Natural killer cell (primary cell): ENCODE measurements at places on chromosomes 6 and 20. TPM values are rescaled to one million over a fixed set of nuclear protein-coding genes. Genes with fewer than 3 reads are reported as not detected.
A peak's percentile ranks its signal among the peaks of the same experiment; 100 is the strongest.

DNA sequence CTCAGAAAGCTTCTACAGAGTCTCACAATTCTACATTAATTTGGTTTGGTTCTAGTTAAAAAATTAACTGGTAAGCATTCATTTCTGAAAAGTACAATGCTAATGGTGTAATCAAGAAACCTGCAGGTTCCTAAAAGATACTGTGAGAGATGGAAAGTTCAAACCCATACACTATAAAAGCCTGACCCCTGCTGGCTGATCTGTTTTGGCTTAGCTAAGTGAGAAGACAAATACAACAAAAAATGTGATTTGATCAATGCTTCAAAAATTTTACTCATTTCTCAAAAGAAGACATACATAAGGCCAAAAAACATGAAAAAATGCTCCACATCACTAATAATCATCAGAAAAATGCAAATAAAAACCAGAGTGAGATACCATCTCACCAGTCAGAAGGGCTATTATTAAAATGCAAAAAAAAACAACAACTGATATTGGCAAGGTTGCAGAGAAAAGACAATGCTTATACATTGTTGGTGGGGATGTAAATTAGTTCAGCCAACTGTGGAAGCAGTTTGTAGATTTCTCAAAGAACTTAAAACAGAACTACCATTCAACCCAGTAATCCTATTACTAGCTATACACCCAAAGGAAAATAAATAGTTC is 102.8 kb downstream of the MOXD1 start:
- no peaks in the 10 kb centered on the region for H3K36me3 ChIP-seq
- no peaks in the 10 kb centered on the region for H3K27me3 ChIP-seq
- H3K4me3 ChIP-seq = no peak overlapping the region
- H3K27ac ChIP-seq = no peak overlapping the region
- DNase-seq = peak; percentile 52

- DNase-seq = no peak
- no peaks in the 10 kb centered on the region for H3K27me3 ChIP-seq
- no peak overlapping the region for H3K4me3 ChIP-seq
- H3K27ac ChIP-seq = no peak overlapping the region
- no peaks in the 10 kb centered on the region for H3K4me1 ChIP-seq
Observed at GRCh38 chr20:54037525-54037924, 32.9 kb downstream of the BCAS1 start.

DNA sequence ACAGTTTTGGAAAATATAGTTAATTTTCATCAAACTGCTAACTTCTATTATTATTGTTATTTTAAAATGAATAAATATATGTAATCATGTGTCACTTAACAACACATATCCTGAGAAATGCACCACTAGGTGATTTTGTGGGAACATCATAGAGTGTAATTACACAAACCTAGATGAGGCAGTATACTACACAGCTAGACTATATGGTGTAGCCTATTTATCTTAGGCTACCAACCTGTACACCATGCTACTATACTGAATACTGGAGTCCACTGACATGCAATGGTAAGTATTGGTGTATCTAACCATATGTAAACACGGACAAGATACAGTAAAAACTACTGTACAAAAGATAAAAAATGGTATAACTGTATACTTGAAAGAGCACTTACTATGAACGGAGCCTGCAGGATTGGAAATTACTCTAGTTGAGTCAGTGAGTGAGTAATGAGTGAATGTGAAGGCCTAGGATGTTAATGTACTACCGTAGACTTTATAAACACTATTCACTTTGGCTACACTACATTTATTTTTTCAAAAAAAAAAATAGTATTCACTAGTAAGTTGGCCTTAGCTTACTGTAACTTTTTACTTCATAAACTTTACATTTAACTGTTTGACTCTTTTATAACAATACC is 72.4 kb downstream of the ASCC3 start:
- peaks cover 2% of the 10 kb centered on the region for H3K36me3 ChIP-seq
- no peak overlapping the region for H3K4me3 ChIP-seq
- no peak overlapping the region for H3K27ac ChIP-seq
- H3K27me3 ChIP-seq = no peaks in the 10 kb centered on the region
- no peaks in the 10 kb centered on the region for H3K4me1 ChIP-seq

- H3K4me3 ChIP-seq = peak overlapping the region; percentile 100
- H3K27me3 ChIP-seq = no peaks in the 10 kb centered on the region
- no peak for DNase-seq
- H3K36me3 ChIP-seq = no peaks in the 10 kb centered on the region
Observed at GRCh38 chr20:3846378-3846739, 275 bp upstream of the MAVS start.

- H3K36me3 ChIP-seq = no peaks in the 10 kb centered on the region
- no peak overlapping the region for H3K4me3 ChIP-seq
- DNase-seq = no peak
- H3K4me1 ChIP-seq = no peaks in the 10 kb centered on the region
- no peak overlapping the region for H3K27ac ChIP-seq
Observed at GRCh38 chr6:44341095-44341890, 1.2 kb upstream of the SPATS1 start.

GRCh38 chr6:143976806-143977349 is 31.2 kb downstream of the PLAGL1 start:
- DNase-seq = no peak
- no peaks in the 10 kb centered on the region for H3K4me1 ChIP-seq
- no peak overlapping the region for H3K27ac ChIP-seq

GRCh38 chr6:131394768-131395432 is 178.1 kb upstream of the ARG1 start:
- H3K27ac ChIP-seq = no peak overlapping the region
- H3K4me1 ChIP-seq = no peaks in the 10 kb centered on the region
- DNase-seq = no peak
- no peaks in the 10 kb centered on the region for H3K27me3 ChIP-seq
- H3K36me3 ChIP-seq = no peaks in the 10 kb centered on the region

GRCh38 chr6:42271834-42272805 is 54.5 kb upstream of the MRPS10 start:
- H3K36me3 ChIP-seq = peaks cover 7% of the 10 kb centered on the region
- peaks cover 38% of the 10 kb centered on the region for H3K4me1 ChIP-seq
- no peaks in the 10 kb centered on the region for H3K27me3 ChIP-seq
- DNase-seq = no peak

GRCh38 chr6:81720427-81720826 is 32.1 kb downstream of the TENT5A start:
- H3K4me1 ChIP-seq = no peaks in the 10 kb centered on the region
- H3K4me3 ChIP-seq = no peak overlapping the region
- no peaks in the 10 kb centered on the region for H3K36me3 ChIP-seq
- H3K27ac ChIP-seq = no peak overlapping the region
- H3K27me3 ChIP-seq = no peaks in the 10 kb centered on the region
- DNase-seq = no peak

DNA sequence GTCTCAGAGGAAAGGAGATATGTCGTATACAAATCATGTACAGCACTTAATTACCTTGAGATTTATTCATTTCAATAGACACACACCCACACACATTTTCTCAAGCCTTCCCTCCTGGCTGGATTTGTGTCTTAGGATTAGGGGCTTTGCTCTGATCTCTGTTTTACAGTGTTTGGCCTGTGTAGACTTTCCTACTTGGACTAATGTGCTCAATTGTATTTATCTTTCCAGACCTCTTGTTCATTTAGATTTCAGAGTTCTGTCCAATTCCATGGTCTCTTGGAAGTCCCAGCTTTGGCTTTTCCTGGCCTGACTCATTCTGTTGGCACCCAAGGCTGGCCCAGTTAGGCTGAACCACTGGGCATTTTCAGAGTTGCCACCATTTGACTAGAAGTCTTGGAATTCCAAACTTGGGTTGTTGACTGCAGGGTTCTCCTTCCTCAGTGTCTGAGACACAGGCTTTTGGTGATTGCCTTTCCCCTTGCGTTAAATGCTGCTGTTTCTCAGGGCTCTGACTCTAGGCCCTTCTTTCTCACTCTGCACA is 8.9 kb upstream of the RFPL4B start:
- H3K36me3 ChIP-seq = no peaks in the 10 kb centered on the region
- no peak overlapping the region for H3K27ac ChIP-seq
- no peak for DNase-seq
- H3K4me3 ChIP-seq = no peak overlapping the region

DNA sequence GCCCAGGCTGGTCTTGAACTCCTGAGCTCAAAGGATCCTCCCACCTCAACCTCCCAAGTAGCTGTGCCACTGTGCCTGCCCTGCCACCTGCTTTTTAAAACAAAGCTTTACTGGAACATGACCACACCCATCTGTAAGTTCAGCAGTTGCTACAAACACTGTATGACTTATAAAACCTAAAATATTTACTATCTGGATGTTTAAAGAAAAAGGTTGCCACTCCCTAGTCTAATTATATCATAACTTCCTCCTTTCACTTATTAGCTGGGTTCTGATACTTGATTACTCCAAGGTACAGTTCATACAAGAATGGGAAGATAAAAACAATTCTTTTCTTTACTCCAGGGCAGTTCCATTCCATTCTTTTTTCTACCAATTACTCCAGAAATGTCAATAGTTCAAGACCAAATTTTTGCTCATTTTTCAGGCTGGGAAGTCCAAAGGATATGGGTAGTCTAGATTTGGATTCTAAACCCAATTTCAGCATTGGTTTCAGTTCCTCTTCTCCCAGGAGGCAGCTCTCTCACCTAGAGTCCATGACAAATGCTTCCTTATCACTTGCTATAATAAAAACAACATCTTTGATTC is 63.1 kb downstream of the SEC63 start:
- H3K27ac ChIP-seq = no peak overlapping the region
- H3K4me1 ChIP-seq = no peaks in the 10 kb centered on the region
- no peak for DNase-seq

DNA sequence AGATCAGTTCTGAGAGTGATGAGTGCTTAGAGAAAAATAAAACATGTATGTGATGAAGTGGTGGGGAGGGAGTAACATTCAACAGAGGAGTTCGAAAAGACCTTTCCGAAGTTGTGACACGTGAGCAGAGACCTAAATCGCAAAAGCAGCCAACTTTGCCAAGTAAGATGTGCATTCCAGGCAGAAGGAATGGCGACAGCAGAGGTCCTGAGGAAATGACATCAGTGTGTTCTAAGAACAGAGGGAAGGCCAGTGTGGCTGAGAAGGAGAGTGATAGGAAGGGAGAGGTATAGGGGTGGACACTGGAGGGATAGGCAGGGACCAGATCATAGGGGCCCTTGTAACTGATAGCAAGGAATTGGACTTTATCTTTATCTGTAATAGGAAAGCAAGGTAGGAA is 51.3 kb downstream of the ADAT2 start:
- H3K27ac ChIP-seq = no peak overlapping the region
- no peaks in the 10 kb centered on the region for H3K27me3 ChIP-seq
- no peaks in the 10 kb centered on the region for H3K36me3 ChIP-seq
- peaks cover 37% of the 10 kb centered on the region for H3K4me1 ChIP-seq

- no peaks in the 10 kb centered on the region for H3K36me3 ChIP-seq
- H3K4me1 ChIP-seq = no peaks in the 10 kb centered on the region
- no peak overlapping the region for H3K4me3 ChIP-seq
- H3K27me3 ChIP-seq = peaks cover 2% of the 10 kb centered on the region
Observed at GRCh38 chr6:33822575-33823395, 19.0 kb upstream of the MLN start.

GRCh38 chr20:31881945-31882344 is 11.5 kb downstream of the TTLL9 start:
- H3K4me1 ChIP-seq = peaks cover 12% of the 10 kb centered on the region
- no peaks in the 10 kb centered on the region for H3K36me3 ChIP-seq
- no peaks in the 10 kb centered on the region for H3K27me3 ChIP-seq
- no peak for DNase-seq

GRCh38 chr6:105431226-105431625 is 28.3 kb upstream of the PREP start:
- no peak overlapping the region for H3K27ac ChIP-seq
- no peaks in the 10 kb centered on the region for H3K36me3 ChIP-seq
- H3K4me3 ChIP-seq = no peak overlapping the region
- no peaks in the 10 kb centered on the region for H3K27me3 ChIP-seq

Gene SCRT2
- not detected for total RNA-seq

Gene PRPH2
- total RNA-seq = 0.13 TPM

Gene HLA-DQB2
- not detected for total RNA-seq

Gene SLC22A7
- not detected for total RNA-seq
